ENCODE measurements at places on chromosomes 16 and 17.

DNA sequence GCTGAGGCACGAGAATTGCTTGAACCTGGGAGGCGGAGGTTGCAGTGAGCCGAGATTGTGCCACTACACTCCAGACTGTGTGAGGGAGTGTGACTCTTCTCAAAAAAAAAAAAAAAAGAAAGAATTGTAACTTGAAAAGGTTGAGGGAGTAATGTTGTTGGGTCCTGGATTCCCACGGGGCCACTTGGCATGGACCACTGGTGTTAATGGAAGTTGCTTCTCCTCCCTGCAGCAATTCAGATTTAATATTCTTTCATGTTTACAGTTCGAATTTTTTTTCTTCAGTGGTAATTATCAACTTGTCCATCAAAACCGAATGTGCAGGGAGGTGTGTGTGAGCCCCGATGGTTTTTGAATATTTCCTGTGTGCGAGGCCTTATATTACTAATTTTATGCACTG lies 7.2 kb downstream of the EPN2 start:
- DNase-seq = no peak

- no peak for DNase-seq
Measured at GRCh38 chr17:62998665-62999393, 32.8 kb downstream of the TANC2 start.

DNA sequence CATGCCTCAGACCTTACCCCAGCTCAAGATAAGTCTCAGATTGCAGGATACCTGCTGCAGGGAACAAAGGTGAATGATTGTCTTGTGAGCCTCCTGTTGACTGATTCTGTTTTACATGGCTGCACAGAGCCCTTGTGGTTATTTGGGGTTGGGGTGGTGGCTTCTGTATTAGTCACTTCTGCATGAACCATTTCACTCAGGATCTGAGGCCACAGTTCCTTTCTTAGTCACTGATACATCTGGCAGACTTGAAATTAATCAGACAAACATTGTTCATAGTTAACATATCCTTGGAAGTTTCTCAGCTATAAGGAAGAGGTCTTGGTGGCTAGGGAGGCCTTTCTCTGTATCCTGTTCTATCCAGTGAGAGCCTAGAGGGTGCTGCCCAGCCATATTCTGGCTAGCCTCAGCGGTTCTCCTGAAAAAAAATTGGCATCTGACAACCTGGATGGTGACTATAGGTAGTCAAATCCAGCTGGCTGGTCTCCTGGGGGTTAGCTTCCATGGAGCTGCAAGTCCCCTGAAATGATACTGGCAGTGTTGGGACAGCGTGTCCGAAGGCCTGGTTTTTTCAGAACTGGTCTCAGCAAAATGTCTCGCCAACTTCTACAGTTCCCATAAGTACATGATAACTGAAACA lies 8.4 kb upstream of the PLK1 start:
- no peak for DNase-seq

DNA sequence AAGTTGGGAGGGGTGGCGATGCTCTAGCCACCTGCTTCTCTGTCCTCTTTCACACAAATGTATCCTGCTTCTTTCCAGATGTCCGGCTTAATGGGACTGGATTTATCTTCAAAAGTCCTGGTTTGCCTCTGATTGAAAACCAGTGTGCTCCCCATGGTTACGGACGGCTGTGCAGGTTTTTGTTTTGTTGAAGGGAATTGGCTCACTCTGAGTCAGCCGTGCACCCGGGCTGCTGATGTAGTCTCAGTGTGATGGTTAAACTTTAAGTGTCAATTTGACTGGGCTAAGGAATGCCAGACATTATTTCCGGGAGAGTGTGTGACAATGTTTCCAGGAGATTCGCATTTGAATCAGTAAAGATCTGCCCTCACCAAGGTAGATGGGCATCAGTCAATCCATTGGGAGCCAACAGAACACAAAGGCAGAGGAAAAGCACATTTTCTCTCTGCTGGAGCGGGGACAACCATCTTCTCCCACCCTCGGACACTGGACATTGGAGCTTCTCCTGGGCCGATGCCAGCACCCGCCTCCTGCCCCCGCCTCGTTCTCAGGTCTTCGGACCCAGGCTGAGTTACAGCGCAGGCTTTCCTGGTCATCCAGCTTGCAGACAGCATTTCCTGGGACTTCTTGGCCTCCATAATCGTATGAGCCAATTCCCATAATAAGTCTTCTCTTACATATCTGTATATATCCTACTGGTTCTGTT lies 126.9 kb upstream of the TNRC6C start:
- peak; percentile 62 for DNase-seq

DNA sequence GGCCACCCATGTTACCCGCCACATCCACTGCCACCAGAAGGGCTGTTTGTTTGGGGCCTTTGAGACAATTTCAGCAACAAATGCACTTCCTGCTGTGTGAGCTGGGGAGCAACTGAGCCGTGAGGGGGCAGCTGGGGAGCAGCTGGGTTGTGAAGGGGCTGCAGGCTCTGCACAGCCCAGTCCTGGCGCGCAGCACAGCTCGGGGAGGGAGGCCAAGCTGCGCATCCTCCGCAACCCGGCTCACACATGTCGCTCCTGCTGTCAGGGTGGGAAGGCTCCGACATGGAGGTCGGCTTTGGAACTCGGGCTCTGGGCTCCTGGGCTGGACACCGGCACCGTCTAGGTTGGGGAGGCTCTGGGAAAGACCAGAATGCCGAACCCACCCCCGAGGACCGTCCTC lies 53.6 kb downstream of the CBFA2T3 start:
- DNase-seq = no peak

DNA sequence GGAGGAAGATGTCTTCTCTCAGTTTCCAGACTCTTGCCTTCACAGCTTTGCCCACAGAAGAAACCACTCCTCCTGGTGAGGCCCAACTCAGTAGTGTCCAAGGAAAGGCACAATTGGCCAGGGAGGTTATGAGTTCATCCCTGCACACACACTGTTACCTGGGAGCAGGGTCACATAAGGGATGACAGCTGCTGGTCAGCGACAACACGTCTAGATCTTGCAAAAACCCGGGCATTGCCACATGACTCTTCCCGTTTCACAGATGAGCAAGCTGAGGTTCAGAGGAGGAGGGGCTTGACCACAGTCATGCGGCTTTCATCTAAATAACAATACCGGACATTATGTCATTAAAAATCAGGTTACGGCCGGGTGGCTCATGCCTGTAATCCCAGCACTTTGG lies 186.0 kb downstream of the COPRS start:
- no peak for DNase-seq
